Activated CD8-positive, alpha-beta memory T cell treated with anti-CD3 and anti-CD28 coated beads for 1 hour (primary cell): ENCODE measurements at places on chromosomes 5 and 9.
A peak's percentile ranks its signal among the peaks of the same experiment; 100 is the strongest.

DNA sequence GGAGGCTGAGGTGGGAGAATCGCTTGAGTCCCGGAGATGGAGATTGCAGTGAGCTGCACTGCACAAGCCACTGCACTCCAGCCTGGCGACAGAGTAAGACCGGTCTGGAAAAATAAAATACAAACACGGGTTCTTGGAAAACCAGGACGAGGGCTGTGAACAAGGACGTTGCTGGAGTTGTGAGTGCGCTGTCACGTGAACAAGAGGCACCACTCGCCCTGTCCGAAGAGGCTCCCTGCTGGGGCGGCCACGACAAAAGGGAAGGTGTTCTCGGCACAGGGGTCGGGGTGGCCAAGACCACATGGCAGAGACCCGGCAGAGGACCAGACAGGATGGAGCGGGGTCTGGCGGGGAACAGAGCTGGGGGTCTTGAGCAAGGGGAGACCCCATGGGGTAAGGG is 30.6 kb upstream of the UBAC1 start:
- DNase-seq: no peak

GRCh38 chr5:122352331-122352730 is 40.3 kb downstream of the SNCAIP start:
- DNase-seq: no peak

GRCh38 chr5:91419571-91420537 is 36.7 kb upstream of the ARRDC3 start:
- DNase-seq: peak; percentile 58

DNA sequence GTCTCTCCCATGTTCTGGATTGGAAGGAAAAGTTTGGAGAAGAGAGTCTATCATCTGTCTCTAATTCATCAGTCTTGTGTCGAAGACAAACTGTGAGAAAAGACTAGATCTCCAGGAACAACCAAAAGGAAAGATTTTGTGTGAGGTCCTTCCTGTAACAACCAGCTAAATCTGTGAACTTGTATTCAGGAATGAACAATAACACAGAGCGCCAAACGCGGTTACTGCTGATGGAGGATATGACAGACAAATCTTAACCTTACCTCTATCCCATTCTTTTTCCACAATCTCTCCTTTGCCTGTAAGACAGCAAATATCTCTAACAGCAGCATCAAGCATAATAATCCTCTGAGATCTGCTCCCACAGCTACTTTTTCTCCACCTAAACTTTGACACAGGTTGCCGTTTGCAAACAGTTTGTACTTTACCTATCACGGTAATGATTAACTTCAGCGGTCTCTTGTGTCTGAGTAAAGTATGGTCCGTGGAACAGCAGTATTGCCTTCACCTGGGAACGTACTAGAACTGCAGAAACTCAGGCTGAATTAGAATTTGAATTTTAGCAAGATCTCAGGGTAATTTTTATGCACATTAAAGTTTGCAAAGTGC is 387.6 kb downstream of the ELAVL2 start:
- DNase-seq: no peak

GRCh38 chr9:106417685-106418084 is 445.3 kb upstream of the ZNF462 start:
- no peak for DNase-seq

GRCh38 chr9:86589273-86589672 is 235.1 kb upstream of the TUT7 start:
- DNase-seq: no peak

GRCh38 chr9:92493749-92494387 is 11.6 kb upstream of the ASPN start:
- DNase-seq: no peak

- no peak for DNase-seq
Observed at GRCh38 chr9:122393284-122393983, 22.6 kb downstream of the PTGS1 start.

DNA sequence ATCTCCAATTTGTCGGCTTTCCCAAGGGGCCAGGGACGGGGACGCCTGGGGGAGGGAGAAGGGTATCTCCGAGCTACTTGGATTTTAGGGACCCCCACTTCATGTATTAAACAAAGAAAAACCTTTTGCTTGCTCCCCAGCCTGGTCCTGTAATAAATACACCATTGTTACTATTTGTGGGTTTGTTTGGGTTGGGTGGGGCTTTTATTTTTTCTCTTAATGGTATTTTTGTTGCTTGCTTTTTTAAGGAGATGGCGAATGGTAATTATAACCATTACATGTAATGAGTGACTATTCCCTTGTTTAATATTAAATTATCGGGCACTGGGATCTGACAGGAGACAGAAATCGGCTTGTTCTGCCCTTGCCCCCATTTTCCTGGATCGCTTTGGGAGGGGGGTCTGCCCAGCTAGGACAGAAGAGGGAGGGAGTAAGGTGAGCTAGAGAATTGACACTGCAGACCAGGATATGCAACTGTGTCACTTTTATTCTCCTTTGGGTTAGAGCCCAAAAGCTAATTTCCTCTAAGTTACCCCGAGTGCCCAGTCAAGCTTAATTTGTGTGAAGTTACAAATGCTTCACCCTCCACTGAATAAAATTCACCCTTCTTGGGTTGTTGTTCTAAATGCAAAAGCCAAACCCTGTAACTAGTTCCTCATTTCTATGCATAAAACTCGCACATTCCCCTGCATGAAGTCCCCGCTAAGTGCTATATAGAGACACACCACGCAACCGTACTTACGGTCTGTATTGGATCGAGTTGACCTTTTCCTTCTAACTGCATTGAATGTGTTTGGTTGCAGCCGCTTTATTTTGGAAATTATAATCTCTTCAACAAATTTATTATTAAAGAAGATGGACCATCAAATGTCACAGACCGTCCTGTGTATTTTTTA is 1.6 kb upstream of the ZNF608 start:
- no peak for DNase-seq
